ENCODE measurements at places on chromosomes 16 and 17.

DNA sequence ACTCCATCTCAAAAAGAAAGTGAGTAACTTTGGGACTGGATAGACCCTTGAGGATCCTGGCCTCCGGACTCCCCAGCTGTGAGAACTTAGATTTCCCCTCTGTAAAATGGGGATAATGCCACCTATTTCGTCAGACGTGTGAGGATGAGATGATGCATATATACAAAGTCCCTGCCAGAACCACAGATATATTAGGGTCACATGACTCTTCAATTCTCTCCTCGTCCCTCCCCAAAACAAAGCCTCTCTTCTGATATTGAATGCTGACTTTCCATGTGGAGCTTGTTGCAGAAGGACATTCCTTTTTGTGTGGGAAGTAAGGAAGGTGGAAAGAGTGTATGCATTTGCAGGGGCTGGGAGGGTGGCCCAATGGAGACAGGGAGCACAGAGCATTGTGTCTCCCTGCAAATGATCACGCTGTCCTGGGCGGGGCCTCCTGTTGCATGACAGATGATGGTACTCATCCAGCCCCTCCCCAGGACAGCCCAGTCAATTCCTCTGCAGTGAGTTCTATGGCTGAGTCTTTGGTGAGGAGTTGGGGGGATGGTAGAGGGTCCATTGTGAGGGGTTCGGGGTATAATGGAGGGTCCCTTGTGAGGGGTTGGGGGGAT lies 35.1 kb upstream of the MGAT5B start:
- DNase-seq: no peak

DNA sequence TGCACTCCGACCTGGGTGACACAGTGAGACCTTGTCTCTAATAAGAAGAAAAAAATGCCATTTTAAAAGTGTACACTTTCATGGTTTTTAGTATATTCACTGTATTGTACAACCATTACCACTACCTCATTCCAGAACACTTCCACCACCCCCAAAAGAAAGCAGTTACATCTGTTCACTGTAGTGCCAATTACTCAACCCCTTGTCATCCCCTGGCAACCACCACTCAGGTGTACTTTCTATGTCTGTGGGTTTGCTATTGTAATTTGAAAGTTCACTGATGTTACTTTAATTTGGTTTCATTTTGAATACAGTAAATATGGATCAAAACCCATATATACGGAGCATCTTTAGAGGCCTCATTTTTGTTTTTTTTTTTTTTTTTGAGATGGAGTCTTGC lies 6.1 kb downstream of the ZG16 start:
- DNase-seq: no peak

DNA sequence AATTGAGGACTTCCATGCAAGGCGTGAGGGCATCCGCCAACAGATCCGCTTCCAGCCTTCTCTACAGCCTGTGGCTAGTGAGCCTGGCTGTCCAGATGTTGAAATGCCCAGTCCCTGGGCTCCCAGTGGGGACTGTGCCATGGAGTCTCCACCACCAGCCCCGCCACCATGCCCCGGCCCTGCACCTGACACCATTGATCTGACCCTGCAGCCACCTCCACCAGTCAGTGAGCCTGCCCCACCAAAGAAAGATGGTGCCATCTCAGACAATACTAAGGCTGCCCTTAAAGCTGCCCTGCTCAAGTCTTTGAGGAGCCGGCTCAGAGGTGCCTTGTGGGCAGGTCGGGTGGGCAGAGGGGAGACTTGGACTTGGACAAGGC lies 3.1 kb downstream of the MAPK7 start:
- DNase-seq: no peak

DNA sequence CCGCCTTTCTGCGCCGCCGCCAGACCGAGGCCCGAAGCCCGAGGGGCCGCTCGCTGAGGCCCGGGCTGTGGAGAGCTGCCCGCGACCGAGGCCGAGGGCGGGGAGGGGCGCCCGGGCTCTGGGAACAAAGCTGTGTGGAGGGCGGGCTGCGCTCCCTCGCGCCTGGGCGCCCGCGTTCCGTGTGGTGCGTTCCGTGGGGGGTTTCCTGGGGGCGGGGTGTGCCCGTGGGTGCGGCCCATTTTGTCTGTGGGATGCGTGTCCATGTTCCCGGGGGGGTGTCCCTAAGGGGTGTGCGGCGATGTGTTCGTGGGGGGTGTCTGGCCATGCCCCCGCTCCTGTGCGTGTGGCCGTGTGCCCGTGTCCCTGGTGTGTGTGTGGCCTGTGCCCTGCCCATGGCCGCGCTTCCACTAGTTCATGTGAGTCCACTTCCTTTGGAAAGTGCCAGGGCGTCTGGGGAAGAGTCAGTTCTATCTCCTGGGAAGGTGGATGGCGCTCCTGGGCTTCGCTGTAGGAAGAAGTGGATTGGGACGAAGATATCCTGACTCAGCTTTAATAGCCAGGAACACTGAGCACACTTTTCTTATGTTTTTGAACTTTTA lies 520 bp downstream of the JPT2 start:
- DNase-seq: no peak

- DNase-seq: no peak
Measured at GRCh38 chr16:50899951-50900350, 158.1 kb downstream of the CYLD start.

- DNase-seq: no peak
Measured at GRCh38 chr17:50219939-50220465, 18.6 kb upstream of the COL1A1 start.

DNA sequence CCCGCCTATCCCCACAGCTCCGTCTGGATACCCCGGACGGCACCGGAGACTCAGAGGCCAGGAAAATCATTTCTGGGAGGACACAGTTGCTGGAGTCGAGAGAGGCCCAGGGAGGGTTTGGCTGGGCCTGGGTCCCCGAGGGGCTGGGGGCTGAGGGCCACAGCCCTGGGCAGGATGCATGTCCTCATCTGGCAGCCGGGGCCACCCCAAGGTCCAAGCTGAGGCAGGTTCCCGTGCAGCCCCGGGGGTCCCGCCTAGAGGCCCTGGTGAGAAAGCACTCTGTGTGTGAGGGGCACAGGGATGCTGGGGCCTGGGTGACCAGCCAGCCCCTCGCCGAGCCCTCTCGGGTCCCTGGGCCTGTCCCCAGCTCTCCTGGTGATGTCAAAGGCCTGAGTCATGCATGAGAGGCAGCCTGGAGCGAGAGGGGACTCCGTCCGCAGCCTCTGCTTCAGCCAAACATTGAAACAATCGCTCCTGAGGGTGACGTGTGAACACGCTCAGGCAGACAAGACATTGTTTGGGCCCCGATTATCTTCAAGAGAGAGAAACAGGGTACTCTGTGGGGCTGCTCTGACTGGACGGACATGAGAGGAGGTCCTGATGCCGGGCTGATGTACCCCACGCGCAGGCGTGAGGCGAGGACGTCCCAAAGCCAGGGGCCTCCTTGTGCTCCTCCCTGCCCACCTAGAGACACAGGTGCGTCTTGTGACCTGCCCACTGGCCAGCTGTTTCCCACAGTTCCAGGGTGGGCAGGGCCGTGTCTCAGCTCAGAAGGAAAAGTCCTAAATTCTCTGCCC lies 25.8 kb upstream of the C1QTNF8 start:
- no peak for DNase-seq

GRCh38 chr16:66036184-66036583 lies 330.3 kb upstream of the CDH5 start:
- no peak for DNase-seq

DNA sequence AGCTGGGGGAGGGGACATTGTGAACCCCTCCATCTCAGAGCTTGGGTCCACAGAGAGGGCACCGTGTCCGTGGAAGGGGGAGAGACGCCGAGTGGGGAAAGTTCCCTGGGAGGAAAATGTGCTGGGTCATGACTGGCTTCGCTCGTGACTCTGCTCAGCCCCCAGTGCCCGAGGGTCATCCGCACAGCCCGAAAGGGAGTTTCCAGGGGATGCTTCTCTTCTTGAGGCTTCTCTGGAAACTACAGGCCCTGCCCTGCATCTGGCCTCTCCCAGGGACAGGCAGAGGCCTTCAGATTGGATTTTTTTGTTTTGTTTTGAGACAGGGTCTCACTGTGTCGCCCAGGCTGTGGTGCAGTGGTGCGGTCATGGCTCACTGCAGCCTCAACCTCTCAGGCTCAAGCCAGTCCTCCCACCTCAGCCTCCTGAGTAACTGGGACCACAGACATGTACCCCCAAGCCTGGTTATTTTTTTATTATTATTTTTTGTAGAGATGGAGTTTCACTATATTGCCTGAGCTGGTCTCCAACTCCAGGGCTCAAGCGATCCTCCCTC lies 9.8 kb upstream of the GSE1 start:
- no peak for DNase-seq
